ENCODE measurements at places on chromosomes 12 and 14.
A peak's percentile ranks its signal among the peaks of the same experiment; 100 is the strongest.

- no peak for DNase-seq
Observed at GRCh38 chr14:69275331-69275730, 15.4 kb downstream of the GALNT16 start.

- DNase-seq: no peak
Observed at GRCh38 chr12:4308334-4308950, 12.6 kb upstream of the TIGAR start.

GRCh38 chr12:109760031-109760929 is 46.7 kb downstream of the FAM222A start:
- no peak for DNase-seq

DNA sequence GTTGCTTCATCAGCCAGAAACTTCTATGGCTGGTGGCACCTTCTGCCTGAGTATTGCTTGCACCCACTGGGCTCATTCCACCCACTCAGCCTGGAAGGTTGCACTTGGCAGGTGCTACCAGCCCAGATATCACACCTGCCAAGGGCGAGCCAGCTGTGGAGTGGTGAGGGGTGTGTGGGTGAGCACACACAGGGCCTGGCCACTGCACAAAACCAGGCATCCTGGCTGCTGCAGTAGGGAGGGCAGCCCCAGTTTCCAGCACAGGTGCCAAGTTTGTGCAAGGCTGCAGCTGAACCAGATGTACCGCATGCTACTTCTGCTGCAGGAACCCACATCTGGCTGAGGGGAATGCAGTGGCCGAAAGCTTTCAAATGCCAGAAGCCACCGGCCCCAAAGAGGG is 1147.8 kb downstream of the FSCB start:
- DNase-seq: no peak

DNA sequence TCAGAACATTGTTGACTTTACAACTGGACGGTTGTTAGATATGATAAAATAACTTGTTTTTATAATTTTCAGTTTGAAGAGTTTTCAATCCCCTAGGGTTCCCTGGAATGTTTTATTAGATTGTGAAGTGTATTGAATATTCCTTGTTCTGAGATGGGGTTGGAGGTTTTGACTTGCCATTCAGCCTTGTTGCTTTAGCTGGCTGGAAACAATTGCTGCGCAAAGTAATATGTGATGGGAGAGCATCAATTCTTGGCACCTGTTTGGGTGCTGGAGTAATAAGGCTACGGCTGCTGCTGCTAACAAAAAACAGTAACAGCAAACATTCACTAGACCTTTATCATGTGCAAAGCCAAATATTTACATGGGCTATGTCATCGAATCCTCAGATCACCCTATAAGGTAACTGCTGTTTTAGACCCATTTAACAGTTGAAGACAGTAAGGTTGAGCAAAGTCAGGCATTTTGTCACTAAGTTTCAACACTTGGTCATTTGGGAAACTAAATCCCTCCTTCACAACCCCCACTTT is 241.0 kb upstream of the TBX3 start:
- DNase-seq: no peak

GRCh38 chr14:91464615-91465205 is 45.4 kb downstream of the PPP4R3A start:
- no peak for DNase-seq

- no peak for DNase-seq
Observed at GRCh38 chr12:67451206-67451605, 182.0 kb downstream of the CAND1 start.

DNA sequence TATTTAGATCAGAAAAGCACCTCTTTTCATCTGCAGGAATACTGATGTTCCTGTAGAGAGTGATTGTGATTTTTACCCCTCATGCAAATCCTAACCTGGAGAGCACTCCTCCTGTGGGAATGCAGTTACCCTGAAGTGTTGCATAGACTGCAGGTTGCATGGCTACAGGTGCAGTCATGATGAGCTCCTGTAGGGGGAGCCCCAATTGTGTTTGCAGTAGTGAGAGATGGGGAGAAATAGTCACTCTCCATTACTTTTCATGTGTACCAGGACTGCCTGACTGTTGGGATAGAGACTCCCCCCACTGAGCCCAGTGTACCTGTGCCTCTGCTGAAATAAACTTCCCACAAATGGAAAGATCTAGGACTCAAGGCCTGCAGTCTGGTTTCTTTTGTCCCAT is 1086.5 kb downstream of the SLC6A15 start:
- peak; percentile 11 for DNase-seq

DNA sequence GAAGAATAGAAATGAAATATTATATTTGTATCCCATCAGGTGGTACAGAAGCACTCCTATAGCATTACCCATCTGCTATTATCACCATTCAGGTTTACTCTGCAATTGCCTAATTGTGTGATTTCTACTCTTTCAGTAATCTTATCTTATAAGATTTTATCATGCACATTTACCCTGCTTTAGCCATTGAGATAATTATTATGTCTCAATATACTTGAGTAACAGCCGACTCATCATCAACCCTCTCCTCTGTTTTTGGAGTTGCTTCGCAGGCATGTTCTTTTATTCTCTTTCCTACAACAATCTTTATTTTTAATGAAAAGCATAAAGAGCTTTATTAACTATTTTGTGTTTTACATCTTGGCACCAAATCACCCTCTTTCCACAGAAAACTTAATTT is 419.9 kb downstream of the LRIG3 start:
- DNase-seq: no peak

DNA sequence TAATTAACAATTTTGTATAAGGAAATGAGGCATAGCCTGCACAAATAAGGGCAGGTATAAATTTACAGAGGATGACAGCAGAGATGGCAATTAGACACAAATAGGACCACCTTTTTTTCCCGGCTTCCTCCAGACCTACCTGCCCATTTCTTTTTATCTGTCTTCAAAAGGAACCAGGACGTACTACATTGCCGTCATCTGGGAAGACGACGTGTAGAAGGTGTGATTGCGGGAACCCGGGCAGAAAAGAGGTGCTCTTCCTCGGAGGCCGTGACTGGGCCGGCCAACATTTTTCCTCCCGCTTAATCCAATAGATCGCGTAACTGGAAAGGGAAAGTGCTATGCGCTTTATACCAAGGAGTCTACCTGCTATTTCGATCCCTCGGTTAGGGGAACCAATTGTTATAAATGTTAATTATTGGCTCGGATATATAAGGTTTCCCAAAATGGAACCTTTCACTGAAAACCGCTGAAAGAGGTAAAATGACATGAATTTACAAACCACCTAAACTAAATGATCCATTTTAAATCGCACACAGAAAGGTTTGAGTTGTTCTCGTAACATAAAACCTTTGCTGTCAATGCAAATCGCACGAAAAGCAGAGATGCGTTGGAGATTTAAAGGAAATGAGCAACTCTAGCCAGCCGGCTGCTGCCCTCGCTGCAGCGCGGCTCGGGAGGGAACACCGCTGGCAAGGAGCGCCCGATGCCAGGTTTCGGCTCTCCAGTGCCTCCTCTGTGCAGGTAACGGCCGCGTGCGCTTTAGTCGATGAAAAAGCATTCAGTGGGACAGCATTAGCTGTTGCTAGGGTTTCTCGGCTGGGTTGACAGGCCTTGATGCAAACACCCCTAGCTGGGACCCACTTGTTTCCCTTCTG is 2.8 kb upstream of the SIX1 start:
- no peak for DNase-seq

- no peak for DNase-seq
Observed at GRCh38 chr12:3222979-3223378, 145.8 kb downstream of the TSPAN9 start.

DNA sequence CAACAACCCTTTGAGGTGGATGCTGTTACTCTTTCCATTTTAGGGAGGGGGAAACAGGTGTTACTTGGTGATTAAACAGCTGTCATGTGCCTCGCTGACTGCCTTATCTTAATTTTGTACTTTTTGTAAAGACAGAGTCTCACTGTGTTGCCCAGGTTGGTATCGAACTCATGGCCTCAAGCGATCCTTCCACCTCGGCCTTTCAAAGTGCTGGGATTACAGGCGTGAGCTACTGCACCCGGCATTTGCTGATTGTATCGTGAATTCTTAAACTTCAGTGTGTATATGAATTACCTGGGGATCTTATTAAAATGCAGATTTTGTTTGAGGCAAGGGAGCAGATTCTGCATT is 659 bp downstream of the PSMD9 start:
- DNase-seq: no peak

DNA sequence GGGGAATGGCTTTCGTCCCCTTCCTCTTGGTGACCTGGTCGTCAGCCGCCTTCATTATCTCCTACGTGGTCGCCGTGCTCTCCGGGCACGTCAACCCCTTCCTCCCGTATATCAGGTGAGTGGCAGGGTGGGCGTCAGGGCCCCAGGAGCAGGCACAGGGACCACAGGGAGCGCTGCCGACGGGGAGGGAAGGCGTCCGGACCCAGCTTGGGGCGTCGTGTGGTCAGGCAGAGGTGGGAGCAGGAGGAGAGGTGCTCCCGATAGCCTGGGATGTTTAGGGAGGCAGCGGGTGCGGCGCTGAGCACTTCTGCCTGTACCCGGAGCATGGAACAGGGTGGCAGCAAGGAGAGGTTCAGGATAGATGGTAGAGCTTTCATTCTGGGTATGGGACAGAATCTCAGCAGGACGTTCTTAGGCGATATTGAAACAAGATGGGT is 444 bp downstream of the DRAM1 start:
- peak; percentile 37 for DNase-seq

DNA sequence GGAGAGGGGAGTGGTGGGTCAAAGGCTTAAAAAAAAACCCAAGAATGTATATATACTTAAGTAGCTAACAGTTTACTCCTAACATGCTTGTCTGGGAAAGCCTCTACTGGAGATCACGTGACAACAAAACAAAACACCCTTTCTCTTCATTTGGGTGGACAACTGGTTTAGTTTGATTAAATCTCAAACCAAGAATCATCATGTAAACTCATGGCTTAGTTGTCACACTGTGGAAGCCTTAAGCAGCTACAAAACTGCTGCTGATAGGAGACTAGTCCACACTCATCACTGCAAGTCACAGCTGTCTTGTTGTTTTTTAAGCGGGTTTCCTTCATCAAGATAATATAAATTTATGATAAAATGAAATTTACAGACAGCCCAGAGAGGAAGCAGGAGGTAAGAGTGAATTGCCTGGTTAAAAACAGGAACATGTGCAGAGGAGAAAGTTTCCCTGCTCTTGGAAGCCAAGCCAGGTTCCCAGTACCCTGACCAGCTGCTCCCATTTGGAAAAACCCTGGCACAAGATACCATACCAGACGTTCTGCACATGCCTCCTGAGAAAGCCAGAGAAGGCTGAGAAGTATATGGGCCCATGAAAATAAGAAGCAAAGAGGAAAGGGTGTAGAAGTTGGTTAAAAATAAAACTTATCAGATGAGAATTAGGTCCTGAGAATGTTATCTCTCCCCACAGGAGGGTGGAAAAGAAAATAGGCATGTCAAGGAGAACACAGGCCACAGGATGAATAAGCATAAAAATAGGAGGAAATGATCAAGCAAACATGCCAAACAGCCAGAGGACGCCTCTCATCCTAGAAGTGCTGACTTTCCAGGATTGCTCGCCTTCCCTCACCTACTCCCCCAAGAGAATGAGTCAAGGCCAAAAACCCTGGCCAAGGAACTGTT is 34.0 kb downstream of the EGLN3 start:
- no peak for DNase-seq

DNA sequence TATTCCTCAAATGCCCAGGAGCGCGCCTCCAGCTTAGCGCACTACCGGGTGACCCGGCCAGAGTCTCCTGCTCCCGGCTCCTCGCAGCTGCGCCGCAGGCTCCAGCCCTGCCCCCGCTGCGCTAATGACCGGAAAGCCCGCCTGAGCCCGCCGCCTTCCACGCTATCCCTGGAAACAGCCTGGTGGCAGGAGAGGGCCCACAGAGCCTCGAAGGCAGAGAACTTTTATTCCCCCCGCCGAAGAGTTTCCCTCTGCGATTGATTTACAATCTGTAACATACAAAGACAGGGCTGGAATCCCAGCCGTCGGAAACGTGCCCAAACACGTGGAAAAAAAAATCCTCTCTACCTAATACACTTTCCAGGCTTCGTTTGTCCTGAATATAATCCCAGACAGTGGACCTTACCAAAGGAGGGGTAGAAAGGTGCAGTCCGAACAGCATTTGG is 1.5 kb downstream of the COL2A1 start:
- DNase-seq: peak; percentile 65

DNA sequence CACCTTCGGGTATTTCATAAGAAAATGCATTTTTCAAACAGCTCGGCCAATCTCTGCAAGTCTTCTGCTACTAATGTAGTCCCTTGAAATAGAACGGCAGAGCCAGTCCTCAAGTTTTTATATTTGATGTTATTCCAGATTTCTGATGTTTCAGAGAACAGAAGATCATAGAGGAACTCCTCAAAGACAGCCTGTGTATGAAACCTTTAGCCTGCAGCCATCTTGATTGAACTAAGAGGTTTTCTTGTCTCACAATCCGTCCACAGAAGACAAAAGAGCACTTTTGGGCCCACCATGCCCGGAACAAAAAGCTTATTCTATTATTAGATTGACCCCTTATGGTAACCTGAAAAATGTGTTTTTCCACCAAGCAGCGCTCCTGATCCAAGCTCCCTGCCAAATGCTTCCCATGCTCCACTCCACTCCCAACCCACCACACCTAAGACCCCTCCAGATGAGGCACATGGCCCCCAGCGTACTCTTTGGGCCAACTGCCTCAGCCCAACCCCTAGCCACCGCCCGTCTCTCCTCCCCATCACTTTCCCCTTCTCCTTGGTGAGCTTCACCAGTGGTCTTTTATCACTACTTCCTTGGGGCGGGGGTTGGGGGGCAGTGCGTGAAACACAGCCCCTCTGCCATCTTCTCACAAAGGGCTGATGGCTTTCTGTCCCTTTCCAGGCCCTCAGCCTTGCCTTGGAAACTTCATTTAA is 175.8 kb downstream of the CALM1 start:
- DNase-seq: no peak
